Stimulated activated effector memory CD8-positive, alpha-beta T cell treated with anti-CD3 and anti-CD28 coated beads, Interleukin-12 subunit alpha, Interleukin-12 subunit beta, amount 100 ng/mL, for 72 hours (primary cell): ENCODE measurements at places on chromosomes 5 and 9.

- no peak for DNase-seq
These were observed 20.2 kb upstream of the TLE4 start for GRCh38 chr9:79551586-79551985.

- no peak for DNase-seq
These were observed 180.2 kb downstream of the AOPEP start for GRCh38 chr9:94906713-94907112.

- DNase-seq, result no peak
These were observed 6.4 kb downstream of the ENTPD8 start for GRCh38 chr9:137434498-137435380.

GRCh38 chr5:107815109-107815508 is 144.4 kb upstream of the EFNA5 start:
- DNase-seq, result no peak

DNA sequence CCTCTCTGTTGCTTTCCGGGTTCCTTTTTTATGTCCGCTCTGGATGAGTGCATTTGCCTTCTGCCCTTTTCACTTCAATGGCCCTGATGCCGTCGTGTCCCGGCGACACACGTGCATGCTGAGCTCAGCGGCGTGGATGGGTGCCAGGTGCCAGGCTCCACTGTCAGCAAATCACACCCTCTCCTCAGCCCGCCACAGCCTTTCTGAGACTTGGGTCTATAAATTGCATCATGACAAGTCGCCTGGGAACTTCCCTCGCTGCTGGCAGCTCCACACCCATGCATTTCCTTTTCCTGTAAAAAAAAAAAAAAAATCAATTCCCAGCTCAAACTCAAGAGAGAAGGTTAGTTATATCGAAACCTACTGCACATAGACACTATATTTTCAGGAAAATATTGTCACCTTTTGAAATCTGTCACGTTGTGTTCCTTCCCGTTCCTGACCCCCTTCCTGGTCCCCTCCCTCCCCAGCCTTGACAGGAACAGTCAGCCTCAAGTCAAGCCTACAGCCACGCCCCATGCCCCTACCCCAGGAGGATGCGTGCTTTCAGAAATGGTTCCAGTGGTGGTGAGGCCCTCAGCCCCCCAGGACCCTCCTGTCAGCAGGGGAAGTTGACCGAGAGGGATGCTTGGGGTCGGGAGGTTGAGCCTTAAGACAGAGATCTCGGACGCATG is 110.3 kb upstream of the PTCH1 start:
- DNase-seq, result no peak

DNA sequence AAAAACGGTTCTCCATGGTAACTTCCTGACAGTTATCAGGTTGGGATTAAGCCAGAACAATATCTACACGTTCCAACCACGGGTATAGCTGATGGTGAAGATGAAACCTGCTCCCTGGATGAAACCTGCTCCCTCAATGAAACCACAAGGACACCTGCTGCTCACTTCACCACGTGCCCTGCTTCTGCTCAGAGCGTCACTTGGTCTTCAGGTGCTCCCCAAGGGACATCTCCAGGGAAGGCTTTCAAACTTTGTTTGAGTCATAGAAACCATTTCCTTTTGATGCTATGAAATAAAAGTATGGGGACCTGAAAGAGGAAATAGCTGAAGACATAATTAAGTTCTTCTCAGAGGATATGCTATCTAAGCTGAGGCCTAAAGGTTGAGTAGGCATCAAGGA is 242.4 kb downstream of the MED10 start:
- DNase-seq, result no peak

- no peak for DNase-seq
These were observed 109.7 kb downstream of the MSX2 start for GRCh38 chr5:174834081-174834480.

DNA sequence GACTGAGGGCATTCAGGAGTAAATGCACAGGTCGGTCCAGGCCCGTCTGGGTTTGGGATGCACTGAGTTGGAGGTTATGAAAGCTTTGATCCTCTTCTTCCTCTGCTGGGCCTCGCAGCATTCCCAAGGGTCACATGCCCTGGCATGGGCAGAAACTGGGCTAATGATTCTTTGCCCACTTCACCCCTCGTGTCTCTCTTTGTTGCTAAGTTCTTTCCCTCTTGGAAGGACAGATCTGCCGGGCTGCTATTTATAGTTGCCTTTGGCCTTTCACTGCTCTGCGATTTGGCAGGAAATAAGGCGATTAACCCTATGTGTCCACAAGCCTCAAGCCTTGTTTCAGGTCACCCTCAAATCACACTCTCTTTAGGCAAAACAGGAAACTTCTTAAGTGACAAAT is 66.9 kb downstream of the ENTREP1 start:
- DNase-seq, result no peak
